ENCODE measurements at places on chromosomes 2 and 18. TPM values are rescaled to one million over a fixed set of nuclear protein-coding genes. Genes with fewer than 3 reads are reported as not detected.

The GPR45 gene
- total RNA-seq: not detected

The LAMA3 gene
- total RNA-seq: 42.8 TPM

The ENOSF1 gene
- total RNA-seq: 72.7 TPM

The C2orf72 gene
- total RNA-seq: 1.1 TPM

The STAM2 gene
- 37.4 TPM for total RNA-seq

The DUSP11 gene
- total RNA-seq: 17.1 TPM

- no peak overlapping the region for H3K4me3 ChIP-seq
- no peaks in the 10 kb centered on the region for H3K4me1 ChIP-seq
- no peaks in the 10 kb centered on the region for H3K36me3 ChIP-seq
- DNase-seq: no peak
These were observed 49.2 kb upstream of the KCNG2 start for GRCh38 chr18:79748321-79749180.

- H3K36me3 ChIP-seq: no peaks in the 10 kb centered on the region
- no peak overlapping the region for H3K4me3 ChIP-seq
- H3K27ac ChIP-seq: no peak overlapping the region
- DNase-seq: no peak
These were observed 197.1 kb downstream of the CCDC85A start for GRCh38 chr2:56380861-56381260.

- no peak for DNase-seq
- peaks cover 21% of the 10 kb centered on the region for H3K4me1 ChIP-seq
- H3K4me3 ChIP-seq: no peak overlapping the region
- no peak overlapping the region for H3K27ac ChIP-seq
These were observed 90.9 kb downstream of the SP3 start for GRCh38 chr2:173874003-173874893.

DNA sequence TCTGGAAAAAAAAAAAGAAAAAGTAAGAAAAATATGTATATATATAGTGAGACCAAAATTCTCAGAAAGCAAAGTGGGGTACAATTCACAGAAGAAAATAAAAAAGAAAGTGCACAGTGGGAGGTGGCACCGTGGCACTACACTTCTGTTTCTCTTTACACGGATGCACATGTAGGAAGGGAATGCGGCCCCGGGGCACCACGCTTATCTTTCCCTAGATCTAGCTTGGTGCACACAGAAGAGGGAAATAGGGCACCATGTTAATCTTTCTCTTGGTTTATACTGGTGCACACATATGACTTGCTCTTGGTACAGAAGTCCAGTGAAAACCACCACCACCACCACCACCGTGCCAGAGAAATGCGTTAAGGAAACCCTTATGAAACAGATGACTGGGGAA lies 32.0 kb downstream of the EIPR1 start:
- no peaks in the 10 kb centered on the region for H3K4me1 ChIP-seq
- H3K27me3 ChIP-seq: no peaks in the 10 kb centered on the region
- H3K27ac ChIP-seq: no peak overlapping the region
- no peak for DNase-seq
- peaks cover 33% of the 10 kb centered on the region for H3K36me3 ChIP-seq
- H3K4me3 ChIP-seq: no peak overlapping the region

DNA sequence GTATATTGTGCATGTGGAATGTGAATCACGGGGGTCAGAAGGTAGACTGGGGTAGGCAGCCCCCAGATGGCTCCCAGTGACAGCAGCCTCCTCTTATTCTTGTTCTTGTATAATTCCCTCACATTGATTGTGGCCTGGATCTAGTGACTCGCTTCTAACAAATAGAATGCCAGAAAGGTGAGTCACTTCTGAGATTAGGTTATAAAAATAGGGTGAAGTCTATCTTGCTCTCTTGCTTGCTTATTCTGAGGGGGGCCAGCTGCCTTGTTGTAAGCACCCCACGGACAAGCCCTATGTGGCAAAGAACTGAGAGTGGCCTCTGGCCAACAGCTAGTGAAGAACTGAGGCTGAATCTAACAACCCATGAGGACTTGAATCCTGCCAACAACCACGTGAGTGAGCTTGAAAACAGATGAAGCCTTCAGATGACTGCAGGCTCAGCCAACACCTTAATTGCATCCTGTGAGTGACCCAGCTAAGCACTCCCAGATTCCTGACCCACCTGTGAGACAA lies 15.6 kb upstream of the RMND5A start:
- H3K36me3 ChIP-seq: no peaks in the 10 kb centered on the region
- H3K4me1 ChIP-seq: no peaks in the 10 kb centered on the region
- no peak for DNase-seq
- H3K4me3 ChIP-seq: no peak overlapping the region
- H3K27me3 ChIP-seq: no peaks in the 10 kb centered on the region

GRCh38 chr2:157995117-157995516 lies 106.6 kb upstream of the UPP2 start:
- no peak overlapping the region for H3K4me3 ChIP-seq
- no peak overlapping the region for H3K27ac ChIP-seq
- no peaks in the 10 kb centered on the region for H3K27me3 ChIP-seq
- no peaks in the 10 kb centered on the region for H3K36me3 ChIP-seq

GRCh38 chr18:9079818-9080528 lies 22.5 kb upstream of the NDUFV2 start:
- H3K4me3 ChIP-seq: no peak overlapping the region
- peaks cover 46% of the 10 kb centered on the region for H3K4me1 ChIP-seq
- H3K36me3 ChIP-seq: no peaks in the 10 kb centered on the region

DNA sequence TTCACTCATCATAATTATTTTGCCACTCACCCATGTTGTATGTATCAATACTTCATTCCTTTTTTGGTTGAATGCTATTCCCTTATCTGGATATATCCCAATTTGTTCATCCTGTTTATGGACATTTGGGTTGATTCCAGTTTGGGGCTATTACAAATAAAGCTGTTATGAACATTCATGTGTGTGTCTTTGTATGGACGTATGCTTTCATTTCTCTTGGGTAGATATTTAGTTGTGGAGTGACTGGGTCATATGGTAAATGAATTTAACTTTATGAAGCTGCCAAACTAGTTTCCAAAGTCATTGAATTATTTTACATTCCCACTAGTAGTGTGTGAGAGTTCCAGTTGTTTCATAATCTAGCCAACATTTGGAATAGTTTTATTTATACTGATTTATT lies 2.7 kb downstream of the FAM228B start:
- DNase-seq: peak; percentile 84
- H3K27me3 ChIP-seq: no peaks in the 10 kb centered on the region
- H3K4me3 ChIP-seq: no peak overlapping the region
- peaks cover 19% of the 10 kb centered on the region for H3K4me1 ChIP-seq

DNA sequence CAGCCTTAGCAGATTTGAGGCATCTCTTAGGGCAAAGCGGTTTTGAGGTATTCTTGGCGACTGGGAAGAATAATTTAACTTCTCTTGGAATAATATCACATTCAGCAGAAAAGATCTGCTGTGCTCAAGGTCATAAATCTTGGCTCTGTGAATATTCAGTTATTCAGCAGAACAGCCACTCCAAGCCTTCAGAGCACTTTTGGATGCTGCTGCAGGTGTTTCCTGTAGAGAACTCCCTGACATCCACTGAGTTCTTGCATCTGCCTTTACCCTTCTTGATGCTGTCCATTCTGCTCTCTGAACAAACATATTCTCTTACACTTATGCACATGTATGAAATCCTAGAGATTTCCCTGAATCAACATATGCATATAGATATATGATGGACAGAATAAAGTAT lies 390.3 kb downstream of the NRXN1 start:
- no peaks in the 10 kb centered on the region for H3K27me3 ChIP-seq
- DNase-seq: no peak
- H3K4me1 ChIP-seq: no peaks in the 10 kb centered on the region
- no peak overlapping the region for H3K4me3 ChIP-seq

DNA sequence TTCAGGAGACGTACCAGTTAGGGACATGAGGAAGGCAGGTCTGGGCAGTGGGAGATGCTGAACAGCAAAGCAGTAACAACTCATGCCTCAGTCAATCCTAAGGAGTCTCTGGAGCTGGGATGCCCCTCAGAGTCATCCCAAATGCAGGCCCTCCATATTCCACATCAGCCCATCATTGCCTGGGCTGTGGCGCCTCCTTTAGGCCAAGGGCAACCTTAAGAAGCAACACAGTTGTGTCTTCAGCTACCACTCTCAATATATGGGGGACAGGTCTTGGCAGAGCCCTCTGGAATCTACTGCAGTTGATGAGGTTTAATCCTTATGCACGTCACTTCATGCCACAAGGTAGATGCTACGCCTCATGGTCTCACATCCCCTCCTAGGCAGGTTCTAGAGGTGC lies 682.0 kb upstream of the RAB6C start:
- no peaks in the 10 kb centered on the region for H3K27me3 ChIP-seq
- no peaks in the 10 kb centered on the region for H3K36me3 ChIP-seq
- DNase-seq: no peak
- no peaks in the 10 kb centered on the region for H3K4me1 ChIP-seq

DNA sequence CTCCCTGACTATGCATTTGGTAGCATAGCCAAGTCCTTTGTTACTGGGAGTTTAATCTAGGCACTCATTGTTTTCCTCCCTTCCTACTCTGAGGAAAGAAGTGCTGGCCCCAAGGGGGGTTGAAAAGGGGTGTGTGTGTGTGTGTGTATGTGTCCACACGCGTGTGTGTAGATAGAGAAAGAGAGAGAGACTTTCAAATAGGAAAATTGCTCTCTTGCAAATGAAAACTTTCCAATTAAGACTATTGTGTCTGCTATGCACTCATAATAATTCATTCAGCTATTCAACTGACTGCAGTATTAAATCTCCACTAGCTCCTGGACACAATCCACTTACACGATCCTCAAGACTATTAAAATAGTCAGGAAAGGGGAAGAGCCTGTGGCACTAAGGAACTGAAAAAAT lies 92.9 kb upstream of the CSRNP3 start:
- H3K27ac ChIP-seq: no peak overlapping the region
- no peaks in the 10 kb centered on the region for H3K27me3 ChIP-seq
- H3K4me1 ChIP-seq: no peaks in the 10 kb centered on the region

All from left lung (tissue), 14 donors.